ENCODE measurements at places on chromosomes 7 and 10.

GRCh38 chr7:69110450-69111050 is 487.7 kb upstream of the AUTS2 start:
- DNase-seq = no peak

- DNase-seq = no peak
These were observed 12.3 kb downstream of the KLHL7 start for GRCh38 chr7:23117841-23118240.

DNA sequence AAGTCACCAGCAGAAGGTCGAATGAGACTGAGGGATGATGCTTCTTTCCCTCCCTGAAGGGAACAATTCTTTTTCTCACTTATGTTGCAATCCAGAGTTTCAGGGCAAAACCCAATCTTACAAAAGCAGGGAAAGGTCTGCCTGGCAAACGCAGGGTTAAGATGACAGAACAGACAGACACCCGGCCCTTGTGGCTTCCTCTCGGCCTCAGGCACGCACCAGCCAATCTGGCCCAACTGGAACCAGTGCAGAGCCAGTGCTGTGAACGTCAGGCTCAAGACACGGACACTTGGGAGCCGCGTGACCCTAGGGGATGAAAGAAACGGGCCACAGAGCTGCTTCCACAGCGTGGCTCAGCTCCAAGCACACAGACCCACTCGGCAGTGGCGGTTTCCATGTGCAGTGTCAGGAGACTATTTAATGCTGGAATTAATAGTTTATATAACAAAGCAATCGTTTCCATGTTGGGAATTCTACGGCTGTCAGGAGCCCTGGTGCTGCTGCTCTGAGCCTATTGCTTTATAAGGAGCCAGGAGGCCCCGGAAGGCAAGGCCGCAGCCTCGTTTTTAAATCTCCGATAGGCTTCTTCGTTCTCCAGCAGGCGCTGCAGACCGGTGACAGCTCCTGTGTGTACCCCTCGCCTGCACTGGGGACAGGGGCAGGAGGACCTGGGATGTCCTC is 198.4 kb downstream of the DIP2C start:
- no peak for DNase-seq

- DNase-seq = no peak
These were observed 7.7 kb downstream of the GRM8 start for GRCh38 chr7:127245002-127245401.

- DNase-seq = no peak
These were observed 8.4 kb upstream of the CDK14 start for GRCh38 chr7:90587766-90588165.

- no peak for DNase-seq
These were observed 123.6 kb downstream of the TCF7L2 start for GRCh38 chr10:113073549-113074189.

DNA sequence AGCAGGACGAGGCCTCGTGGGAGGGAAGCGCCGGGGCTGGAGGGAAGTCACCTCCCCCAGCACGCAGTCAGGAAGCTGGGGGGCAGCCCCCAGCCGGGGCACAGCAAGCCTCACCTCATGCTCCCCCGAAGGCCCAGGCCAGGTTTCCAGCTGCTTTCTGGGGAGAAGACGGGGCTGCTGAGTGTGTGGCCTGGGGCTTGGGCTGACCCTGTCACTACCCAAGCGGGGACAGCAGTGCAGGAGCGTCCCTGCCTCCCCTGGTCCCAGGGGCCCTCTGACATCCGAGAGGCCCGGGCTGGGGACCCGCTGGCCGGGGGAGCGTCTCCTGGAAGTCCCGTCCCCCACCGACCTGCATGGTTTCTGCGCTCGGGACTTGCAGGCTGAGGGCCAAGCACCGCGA is 19.7 kb upstream of the NKX6-2 start:
- no peak for DNase-seq

GRCh38 chr10:51008346-51008745 is 65.9 kb upstream of the PRKG1 start:
- no peak for DNase-seq

- DNase-seq = no peak
These were observed 92.8 kb upstream of the FAM133B start for GRCh38 chr7:92682903-92683539.

DNA sequence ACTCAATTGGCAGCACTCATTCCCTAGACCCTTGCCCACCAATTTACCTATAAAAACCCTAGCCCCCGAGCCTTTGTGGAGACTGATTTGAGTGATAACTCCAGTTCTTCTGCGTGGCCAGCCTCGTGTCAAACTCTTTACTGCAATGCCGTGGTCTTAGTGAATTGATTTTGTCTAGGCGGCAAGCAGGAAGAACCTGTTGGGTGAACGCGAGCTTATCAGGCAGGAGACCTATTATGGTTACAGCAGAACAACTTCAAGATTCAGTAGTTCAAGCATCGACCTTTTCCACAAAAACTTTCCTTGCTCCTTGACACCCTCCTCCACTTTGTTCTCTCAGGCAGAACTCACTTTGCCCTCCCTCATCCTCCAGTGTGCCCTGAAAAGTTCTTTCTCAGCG is 12.2 kb downstream of the SSMEM1 start:
- DNase-seq = no peak

DNA sequence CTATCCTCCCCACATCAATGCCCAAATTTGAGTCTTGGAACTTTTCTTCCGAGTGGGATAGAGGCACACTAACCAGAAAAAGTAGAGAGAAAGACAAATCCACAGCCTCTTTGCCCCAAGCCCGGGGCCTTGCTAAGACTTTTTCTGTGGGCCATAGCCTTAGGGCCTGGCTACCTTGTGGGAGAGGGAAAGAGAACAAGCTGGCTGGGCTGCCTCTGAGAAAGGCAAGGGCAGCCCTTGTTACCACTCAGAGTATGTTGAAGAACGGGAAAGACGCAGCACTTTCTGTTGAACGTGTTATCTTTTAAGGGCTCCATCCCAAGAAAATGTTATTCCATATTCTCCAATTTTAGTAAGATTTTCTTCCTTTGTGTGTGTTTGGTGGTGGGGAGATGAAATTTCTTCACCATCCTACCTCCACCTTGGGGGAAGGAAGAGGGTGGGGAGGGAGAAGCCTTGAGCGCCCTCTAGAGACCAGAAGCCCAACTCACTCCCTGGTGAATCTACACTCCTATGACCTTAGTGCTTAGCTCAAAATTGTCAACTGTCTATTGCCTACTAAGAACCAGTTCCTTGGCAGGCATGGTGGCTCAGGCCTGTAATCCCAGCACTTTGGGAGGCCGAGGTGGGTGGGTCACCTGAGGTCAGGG is 3.9 kb upstream of the NRF1 start:
- peak; percentile 72 for DNase-seq
